Omental fat pad (tissue), 4 donors: ENCODE measurements at places on chromosomes 16 and 17. TPM values are rescaled to one million over a fixed set of nuclear protein-coding genes. Genes with fewer than 3 reads are reported as not detected.

DNA sequence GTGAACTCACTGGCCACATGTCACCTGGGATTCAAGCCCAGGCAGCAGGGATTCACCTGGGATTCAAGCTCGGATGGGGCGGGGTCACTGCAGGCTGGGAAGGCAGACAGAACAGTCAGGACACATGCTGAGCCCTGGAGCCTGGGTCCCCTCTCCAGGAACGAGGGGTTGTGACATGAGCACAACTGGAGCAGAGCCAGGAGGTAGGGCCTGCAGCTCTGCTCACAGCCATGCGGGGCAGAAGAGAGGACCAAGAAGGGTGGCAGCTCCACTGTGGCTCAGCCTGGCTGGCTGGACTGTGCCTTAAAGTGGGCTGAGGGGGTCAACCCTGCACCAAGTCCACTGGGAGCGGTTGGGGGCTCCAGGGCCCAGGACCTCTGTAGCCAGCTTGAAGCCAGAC, 150.1 kb downstream of the RAB11FIP4 start:
- no peak for DNase-seq

Gene LASP1
- 162 TPM for total RNA-seq

- DNase-seq, result no peak
Measured at GRCh38 chr16:82265809-82266208, 95.8 kb upstream of the MPHOSPH6 start.

Gene C16orf95
- total RNA-seq, result 2.8 TPM

Gene SUZ12
- 21.8 TPM for total RNA-seq

DNA sequence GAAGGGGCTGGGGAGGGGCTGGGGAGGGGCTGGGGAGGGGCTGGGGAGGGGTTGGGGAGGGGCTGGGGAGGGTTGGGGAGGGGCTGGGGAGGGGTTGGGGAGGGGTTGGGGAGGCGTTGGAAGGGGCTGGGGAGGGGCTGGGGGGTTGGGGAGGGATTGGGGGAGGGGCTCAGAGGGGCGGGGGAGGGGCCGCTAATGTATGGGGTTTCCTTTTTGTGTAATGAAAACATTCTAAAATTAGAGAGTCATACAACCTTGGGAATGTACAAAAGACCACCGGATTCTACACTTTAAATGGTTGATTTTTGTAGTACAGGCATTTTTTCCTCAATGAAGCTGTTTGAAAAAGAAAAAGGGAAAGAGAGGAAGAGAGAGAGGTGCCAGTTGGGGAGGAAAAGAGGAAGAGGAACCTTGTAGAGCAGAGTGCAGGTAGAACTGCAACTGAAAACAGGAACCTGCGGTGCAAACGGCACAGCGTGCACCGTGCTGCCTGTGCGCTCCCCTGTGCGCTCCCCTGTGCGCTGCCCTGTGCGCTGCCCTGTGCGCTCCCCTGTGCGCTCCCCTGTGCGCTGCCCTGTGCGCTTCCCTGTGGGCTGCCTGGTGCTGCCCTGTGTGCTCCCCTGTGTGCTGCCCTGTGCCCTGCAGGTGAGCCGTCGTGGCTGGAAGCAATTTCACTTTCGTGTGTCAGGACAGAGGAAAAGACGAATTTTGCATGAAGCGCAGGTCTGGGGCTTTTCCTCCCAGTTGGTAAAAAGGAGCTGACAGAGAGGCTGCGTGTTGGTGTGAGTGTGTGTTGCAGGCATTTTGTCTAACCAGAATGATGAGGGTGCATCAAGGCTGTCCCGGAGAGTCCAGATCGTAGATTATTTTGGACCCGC, 40.8 kb downstream of the METRNL start:
- no peak for DNase-seq

- DNase-seq, result no peak
Measured at GRCh38 chr17:37239690-37240334, 136.0 kb upstream of the C17orf78 start.

Gene SNX20
- 5.0 TPM for total RNA-seq

- peak; percentile 34 for DNase-seq
Measured at GRCh38 chr16:17194190-17194780, 276.5 kb downstream of the XYLT1 start.

- DNase-seq, result peak; percentile 28
Measured at GRCh38 chr16:30844671-30845449, 49.0 kb downstream of the BCL7C start.

- no peak for DNase-seq
Measured at GRCh38 chr16:66553223-66553622, 847 bp downstream of the CKLF start.

- no peak for DNase-seq
Measured at GRCh38 chr16:54890381-54890780, 40.3 kb upstream of the IRX5 start.

GRCh38 chr16:4537376-4538343, 913 bp downstream of the CDIP1 start:
- DNase-seq, result no peak

Gene PDILT
- total RNA-seq, result not detected

Gene KRTAP9-8
- total RNA-seq, result not detected

DNA sequence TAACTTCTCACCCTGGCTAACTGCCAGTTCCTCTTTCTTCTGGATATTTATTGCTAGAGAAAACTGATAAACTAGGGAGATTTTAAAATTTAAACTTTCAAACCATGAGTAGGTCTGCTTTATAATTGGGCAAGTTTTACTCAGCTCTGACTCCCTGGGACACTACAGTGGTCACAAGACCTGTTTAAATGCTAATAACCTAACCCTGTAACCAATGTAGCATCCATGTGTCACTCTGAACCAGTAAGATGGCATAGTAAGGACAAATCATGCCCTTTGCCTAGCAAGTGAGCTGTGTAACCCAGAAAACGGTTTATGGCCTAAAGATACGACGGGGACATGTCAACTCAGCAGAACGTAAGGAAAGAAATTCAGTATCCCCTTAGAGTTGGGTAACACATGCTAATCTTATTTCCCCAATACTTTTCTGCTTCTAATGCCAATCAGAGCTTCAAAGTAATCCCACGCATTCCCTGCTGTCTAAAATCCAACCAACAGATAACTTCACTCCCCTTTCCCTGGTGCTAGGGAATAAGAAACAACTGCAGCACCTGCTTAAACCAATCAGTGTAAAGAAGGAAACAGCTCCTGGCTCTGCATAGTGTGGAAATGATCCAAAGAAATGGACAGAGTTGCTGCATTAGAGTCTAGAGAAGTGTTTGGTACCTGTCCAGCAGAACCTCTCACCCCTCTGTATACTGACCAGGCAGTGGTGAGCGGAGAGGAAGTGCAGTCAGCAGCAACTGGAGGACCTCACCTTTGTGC, 85.7 kb downstream of the NCOR1 start:
- no peak for DNase-seq

GRCh38 chr17:16398270-16399267, 16.8 kb upstream of the TRPV2 start:
- DNase-seq, result no peak

GRCh38 chr17:3913531-3914311, 2.5 kb downstream of the P2RX1 start:
- peak; percentile 69 for DNase-seq

- peak; percentile 19 for DNase-seq
Measured at GRCh38 chr16:27332105-27332504, 18.3 kb downstream of the IL4R start.

GRCh38 chr17:80008383-80008840, 27.3 kb downstream of the TBC1D16 start:
- peak; percentile 70 for DNase-seq

DNA sequence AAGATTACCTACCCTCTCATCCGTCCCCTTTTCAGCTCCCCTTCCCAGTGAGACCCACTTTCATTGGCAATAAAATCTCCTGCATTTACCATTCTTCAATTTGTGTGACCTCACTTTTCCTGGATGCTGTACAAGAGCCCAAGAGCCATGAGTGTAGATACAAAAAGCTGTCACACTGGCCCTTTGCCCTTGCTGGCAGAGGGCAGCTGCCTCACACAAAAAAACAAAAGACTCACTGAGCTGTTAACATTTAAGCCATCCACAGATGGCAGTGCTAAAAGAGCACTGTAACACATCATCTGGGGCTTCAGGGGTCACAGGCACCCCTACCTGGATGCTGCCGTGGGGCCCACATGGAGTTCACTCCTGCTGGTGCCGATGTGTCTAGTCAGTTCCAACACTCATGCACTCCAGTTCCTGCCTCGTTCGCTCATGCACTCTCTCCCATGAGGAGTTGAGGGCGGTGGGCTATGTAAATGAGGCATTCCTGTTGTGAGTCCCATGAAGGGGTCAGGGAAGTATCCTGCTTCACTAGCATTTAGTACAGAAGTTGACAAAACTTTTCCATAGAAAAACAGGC, 123.1 kb downstream of the CA10 start:
- no peak for DNase-seq
